Activated CD8-positive, alpha-beta memory T cell treated with anti-CD3 and anti-CD28 coated beads, Interleukin-2, amount 50 U/mL, for 4 hours (primary cell): ENCODE measurements at places on chromosomes 5 and 9.

- no peak for DNase-seq
Measured at GRCh38 chr9:76151267-76151666, 243.0 kb downstream of the RFK start.

GRCh38 chr5:33795496-33795895 lies 96.3 kb downstream of the ADAMTS12 start:
- DNase-seq, result no peak

DNA sequence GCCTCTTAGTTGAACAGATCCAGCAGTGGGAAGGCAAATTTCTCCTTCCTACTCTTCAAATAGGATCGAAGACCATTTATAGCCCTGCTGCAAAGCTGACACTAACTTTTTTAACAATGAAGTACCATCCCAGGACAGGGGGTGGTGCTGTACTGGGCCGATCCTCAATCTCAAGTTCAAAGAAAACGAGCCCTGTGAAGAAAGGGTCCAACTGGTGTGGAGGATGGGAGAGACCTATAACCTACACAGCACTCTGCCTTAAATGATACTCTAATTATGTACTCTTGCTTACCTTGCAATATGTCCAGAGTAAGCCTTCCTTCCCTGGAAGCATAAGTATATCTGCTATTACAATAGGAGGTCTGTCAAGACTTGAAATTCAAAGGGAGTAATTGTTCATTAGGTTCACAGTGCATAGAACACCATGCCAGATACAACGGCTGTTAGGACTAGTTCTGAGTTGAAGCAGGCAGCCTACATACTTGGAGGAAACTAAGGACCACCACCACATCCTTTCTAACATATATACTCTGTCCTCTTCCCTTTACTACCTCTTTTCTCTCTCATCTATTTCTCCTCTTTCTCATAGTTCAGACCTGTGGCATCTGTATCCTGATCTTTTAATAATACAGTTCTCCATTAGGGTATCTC lies 6.2 kb downstream of the ETF1 start:
- no peak for DNase-seq

- DNase-seq, result peak; percentile 62
Measured at GRCh38 chr9:93302586-93303257, 118.8 kb downstream of the WNK2 start.

- no peak for DNase-seq
Measured at GRCh38 chr9:73176450-73176875, 24.8 kb downstream of the ANXA1 start.

DNA sequence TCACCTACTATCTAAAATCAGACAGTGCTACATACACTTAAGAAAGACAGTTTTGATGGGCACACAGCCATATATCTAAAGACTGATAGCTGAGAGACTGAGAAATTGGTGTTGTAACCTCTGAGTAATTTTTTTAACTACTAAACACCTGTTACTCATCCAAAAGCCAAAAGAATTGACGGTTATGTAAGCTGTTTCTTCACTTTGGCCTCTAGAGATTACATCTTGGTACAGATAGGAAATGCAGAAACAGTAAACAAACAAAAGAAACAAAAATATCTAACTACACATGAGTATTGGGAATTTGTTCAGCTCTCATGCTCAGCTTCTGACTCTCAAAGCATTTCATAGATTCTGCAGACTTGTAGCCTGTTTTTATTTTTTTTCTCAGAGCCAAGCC lies 152.1 kb upstream of the GAS1 start:
- DNase-seq, result no peak

DNA sequence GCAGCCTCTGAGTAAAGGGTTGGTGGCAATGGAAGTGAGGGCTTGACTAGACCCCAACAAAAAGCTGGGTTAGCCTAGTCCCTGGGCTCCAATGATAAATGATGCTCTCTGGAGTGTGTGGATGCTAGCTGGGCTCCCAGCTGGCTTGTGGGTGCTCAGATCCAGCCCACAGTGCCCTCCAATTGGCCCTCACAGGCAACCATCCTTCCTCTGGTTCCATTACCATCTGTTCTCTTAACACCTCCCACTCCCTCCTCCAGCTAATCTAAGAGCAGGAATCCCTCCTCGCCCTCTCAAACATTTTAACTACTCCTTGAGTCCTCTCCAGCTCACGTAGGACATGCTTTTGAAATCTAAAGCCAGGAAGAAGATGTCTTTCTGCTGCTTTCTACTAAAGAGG lies 25.2 kb upstream of the FRMD3 start:
- no peak for DNase-seq

DNA sequence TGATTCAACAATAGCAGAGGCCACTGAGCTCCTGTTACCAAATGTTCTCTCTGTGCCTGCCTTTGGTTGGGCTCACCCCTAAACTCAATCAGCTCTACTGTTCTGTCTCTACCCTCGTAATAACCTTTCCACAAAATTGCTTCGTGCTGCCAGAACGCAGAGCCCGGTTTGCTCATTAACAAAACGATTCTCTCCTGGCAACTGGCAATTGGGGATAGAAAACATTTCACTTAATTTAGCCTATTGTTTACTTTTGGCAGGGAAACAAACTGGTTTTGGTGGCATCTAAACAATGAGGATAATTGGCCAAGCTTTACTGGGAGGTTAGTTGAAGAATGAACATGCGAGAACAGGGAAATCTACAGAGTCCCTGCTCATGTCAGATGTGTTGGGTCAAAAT lies 56.6 kb downstream of the SLC28A3 start:
- no peak for DNase-seq

GRCh38 chr5:36214436-36214835 lies 27.3 kb downstream of the NADK2 start:
- no peak for DNase-seq

DNA sequence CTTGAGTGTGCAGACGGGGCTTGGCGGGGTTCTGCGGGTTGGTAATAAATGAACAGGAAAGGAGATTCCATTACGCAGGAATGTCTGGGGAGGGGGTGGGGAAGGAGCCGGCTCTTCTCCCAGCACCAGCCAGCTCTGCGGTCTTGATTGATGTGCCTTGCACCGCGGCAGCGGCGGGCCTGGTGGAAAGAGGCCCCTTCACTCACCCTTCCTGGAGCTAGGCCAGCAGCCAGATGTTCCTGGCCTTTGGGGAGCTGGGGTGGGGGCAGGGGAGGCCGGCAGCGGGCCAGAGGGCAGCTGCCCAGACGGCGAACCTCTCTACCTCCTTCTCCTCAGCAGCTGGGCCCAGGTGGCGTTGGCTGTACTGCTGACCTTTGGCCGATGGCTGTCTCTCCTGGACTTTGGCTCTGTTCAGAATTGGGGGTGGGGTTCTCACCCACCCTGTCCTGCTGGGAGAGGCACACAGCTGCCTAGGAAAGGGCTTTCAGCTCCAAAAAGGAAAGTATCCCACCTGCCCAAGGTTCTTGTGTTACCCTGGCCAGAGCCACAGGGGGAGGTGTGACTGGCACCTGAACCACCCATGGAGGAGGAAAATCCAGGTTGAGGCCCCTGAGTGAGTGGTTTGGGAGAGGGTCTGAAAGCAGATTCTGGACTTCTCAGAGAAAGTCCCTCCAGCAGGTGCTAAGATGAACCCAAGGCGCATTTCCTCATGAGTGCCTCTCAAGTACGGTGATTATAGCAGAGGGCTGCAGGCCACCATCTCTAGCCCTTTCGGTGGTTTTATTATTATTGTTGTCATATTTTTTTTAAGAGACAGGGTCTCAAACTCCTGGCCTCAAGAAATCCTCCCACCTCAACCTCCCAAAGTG lies 58.0 kb upstream of the SYNPO start:
- no peak for DNase-seq

GRCh38 chr5:20648981-20649380 lies 661.0 kb upstream of the CDH18 start:
- DNase-seq, result no peak

GRCh38 chr5:126253406-126253805 lies 169.8 kb upstream of the GRAMD2B start:
- no peak for DNase-seq

GRCh38 chr5:54663866-54664265 lies 146.3 kb downstream of the SNX18 start:
- no peak for DNase-seq

- DNase-seq, result no peak
Measured at GRCh38 chr9:85909390-85909789, 31.6 kb upstream of the NAA35 start.

- no peak for DNase-seq
Measured at GRCh38 chr5:111997308-111997707, 240.3 kb upstream of the NREP start.

DNA sequence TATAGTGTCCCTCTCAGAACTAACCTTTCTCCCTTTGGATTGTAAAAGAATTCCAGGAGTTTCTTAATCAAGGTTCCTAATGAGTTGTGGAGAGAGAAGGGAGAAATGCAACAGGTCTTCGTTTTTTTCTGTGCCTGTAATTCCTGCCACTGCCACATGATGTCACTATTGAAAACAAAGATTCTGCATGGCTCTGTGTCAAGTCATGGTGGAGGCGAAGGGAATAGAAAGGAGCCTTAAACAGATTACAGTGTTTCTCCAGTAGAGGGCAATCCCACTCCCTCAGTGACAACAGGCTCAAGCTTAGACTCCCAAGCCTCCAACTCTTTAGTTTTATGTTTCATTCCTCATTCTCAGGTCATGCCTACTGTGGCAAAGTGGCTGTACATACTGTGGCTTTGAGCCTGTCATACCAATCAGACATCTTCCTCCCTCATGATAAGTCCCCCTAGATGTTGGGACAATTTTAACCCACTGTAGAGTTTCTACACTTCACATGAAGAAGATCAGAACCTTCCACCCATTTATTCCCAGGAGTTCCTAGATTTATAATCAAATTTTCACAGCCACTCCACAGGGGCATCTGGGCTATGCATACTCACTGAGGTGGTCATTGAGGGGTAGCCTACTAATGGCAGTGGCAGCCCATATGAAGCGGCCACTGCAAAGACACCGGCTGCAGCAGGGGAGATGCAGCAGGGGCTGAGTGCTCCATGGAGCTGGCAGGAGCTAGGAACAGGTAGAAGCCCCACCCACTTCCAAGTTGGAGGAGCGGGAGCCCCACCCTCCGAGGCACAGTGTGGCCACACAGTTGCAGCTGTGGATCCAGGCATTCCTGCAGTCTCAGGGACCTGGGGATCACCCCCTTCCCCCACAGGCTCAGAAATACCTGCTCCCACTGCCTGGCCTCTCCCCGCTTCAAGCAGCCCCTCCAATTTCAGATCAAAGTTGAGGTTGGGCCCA lies 97.4 kb upstream of the TRIM32 start:
- DNase-seq, result no peak

GRCh38 chr5:114952876-114953275 lies 216.8 kb downstream of the TRIM36 start:
- no peak for DNase-seq

GRCh38 chr5:173320259-173320658 lies 8.0 kb downstream of the STC2 start:
- DNase-seq, result no peak

GRCh38 chr9:130971294-130971849 lies 32.3 kb upstream of the FIBCD1 start:
- DNase-seq, result no peak

DNA sequence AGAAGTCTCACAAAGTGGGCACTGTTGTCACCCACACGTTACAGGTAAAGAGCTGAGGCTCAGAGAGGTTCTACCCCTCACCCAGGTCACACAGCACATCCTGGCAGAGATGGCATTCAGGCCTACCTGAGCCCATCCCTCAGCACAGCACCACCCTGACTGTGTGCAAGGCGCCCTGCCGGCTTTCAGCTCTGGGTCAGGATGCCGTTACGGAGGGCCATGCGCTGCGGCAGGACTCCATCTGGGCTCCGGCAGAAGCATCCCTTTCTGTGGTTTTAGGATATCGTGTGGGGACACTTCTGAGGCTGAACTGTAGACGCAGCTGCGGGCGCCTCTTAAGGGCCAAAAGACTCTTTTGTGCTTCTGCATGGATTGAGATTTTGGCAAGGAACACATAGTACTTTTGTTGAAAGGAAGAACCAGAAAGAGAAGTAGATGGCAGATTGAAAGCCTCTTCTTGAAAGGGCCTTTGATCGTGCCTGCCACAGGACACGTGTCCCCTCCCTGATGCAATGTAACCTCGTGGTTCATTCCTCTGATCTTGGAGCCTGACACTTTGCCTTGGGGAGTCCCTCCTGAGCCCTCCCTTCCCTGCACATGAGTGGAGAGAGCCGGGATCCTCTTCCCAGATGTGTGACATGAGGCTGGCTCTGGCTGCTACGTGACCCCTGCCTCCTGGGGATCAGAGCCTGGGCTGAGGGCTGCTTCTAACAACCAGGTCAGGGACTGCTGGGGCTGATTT lies 31.3 kb downstream of the USP20 start:
- DNase-seq, result peak; percentile 59

DNA sequence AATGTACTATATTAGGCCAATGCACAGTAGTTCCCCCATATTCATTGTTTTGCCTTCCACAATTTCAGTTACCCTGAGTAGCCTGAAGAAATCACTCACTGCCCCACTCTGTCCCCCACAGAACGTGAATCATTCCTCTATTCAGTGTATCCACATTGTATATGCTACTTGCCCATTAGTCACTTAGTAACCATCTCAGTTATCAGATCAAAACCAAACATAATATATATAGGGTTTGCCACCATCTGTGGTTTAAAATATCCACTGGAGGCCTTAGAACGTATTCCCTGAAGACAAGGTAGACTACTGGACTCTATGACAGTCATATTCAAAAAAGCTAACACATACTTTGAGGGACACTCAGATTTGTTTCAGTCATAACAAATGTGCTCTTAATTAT lies 465.7 kb upstream of the RGMB start:
- DNase-seq, result no peak

- no peak for DNase-seq
Measured at GRCh38 chr5:88380332-88380731, 111.7 kb upstream of the TMEM161B start.

DNA sequence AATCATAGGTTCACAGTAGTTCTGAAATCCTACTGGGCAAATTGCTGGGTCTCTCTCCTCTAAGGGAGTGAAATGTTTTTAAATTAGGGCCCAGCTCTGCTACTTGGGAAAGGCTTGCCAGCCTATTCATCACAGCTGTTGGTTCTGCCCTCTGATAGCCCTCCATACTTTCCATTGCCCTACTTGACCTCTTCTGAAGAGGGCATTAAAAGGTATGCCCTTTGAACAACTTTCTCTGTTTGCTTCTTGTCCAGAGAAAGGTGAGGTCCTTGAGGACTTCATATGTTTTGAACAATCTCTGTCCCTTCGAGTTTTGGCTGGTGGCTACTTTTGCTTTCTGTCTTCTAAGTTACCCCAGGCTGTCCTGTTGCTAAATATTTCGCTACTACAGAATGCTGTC lies 62.3 kb upstream of the JAK2 start:
- no peak for DNase-seq

DNA sequence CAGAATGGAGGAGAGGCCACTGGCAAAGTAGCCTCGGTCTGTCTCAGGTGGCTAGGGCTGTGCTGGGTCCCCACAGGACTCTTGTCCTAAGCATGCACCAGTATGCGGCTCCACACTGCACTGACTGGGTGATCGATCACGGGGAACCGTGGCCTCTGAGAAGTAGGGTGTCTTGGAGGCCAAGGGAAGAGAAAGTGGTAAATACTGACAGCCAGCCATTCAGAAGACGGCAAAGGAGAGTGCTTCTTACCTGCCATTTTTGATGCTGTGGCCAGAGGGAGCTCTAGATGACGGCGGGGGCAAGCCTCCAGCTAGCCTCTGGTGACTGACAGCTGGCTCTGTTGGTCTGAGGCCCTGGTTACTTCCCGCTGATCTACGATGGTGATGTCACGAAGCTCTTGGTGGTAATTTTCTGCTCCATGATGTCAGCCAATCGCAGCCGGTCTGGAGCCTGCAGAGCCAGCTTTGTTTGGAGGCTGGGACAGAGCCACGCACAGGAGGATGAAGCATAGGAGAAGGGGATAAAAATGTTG lies 40.4 kb upstream of the GADD45G start:
- DNase-seq, result no peak
